ENCODE measurements at places on chromosomes 1 and 21.

DNA sequence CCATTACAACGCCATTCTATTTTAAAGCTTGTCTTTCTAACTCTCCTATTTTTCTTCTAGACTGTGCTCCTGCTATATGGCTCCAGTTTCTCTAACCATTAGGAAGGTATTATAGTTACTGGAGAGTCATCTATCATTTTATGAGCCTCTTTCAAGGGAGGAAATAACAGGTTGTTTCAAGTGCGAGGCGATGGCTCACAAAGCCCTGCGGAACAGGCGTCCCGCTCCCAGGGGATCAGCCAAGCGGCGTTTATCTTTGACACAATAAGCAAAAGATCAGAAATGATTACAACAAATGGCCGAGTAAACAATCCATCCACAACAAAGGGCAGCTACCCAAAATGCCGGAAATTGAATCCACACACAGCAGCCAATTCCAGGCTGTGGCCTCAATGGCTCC is 249.5 kb upstream of the POU3F1 start:
- DNase-seq, result no peak

DNA sequence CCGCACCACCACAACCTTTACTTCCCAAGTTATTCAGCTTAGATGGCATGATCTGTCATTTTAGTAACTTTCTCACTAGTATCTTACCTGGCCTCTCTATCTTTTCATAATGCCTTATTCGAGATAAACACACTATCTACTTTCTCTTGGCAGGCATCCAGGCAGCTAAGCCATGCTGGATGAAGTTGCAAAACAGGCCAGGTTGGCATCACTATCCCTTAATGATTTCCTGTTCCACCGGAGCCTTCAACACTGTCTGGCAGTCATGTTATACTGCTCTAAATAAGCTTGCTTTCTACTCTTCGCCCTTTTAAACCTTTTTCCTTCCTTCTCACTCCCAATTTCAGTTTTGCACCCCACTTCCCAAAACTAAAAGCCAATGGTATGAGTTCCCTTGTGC is 12.0 kb upstream of the KCNH1 start:
- DNase-seq, result no peak

DNA sequence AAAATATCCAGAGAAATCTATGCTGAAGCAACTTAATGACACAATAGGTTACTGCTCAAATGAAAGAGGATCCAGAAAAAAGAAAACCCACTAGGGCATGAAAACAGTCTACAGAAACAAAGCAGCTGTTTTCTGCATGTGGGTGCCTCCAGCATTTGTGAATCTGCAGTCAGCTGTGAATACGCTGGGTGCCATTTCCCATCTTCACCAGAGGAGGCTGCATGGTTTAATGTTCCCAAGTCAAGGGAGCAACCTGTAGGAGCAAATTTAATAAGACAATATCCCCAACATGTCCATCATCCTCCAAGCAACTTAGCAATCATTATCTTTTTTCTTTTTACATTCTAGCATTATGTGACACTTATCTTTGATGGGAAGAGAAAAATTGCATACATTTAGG is 396.6 kb downstream of the BRINP2 start:
- DNase-seq, result no peak

DNA sequence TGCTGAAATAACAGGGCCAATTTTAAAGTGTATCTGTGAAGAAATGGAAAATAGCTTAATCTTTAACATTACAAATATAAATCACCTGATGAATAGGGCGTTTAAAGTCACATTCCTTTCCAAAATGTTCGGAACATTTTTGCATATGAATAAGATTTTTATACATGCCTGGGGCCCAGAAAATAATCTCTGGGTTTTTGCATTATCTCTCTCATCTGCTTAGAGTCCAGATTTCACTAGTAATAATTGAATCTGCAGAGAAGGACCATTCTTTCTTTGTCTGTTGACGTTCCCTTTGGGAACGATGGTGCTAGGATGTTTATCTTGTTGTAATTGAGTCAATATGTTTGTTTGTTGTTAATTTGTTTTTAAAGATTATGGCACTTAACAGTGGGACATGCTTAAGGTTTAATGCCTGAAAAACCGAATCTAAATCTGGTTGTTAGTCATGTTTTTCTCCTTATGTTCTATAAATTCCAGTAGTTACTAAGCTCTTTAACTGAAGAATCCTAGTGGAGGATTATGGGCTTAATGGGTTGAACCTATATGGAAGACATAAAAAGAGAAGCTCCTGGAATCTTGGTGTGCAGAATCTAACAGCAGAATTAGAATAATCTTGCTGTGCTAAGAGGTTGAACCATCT is 140.6 kb downstream of the VPS13D start:
- no peak for DNase-seq

DNA sequence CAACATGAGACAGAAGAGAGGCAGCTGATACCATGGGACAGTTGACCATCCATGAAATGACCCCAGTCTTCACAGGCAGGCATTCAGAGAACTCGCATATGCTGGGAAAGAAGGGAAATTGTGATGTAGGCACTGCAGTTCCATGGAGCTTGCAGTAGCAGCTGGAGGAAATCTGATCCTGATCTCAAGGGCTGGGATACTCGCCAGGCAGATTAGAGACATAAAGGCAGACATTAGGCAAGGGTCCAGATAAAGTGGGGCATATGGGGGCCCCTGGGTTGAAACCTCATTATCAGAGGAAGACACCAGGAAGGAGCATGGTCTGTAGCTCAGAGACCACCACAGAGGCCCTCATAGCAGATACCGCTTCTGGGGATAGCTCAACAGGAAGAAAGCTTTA is 48.7 kb upstream of the TNR start:
- DNase-seq, result no peak

DNA sequence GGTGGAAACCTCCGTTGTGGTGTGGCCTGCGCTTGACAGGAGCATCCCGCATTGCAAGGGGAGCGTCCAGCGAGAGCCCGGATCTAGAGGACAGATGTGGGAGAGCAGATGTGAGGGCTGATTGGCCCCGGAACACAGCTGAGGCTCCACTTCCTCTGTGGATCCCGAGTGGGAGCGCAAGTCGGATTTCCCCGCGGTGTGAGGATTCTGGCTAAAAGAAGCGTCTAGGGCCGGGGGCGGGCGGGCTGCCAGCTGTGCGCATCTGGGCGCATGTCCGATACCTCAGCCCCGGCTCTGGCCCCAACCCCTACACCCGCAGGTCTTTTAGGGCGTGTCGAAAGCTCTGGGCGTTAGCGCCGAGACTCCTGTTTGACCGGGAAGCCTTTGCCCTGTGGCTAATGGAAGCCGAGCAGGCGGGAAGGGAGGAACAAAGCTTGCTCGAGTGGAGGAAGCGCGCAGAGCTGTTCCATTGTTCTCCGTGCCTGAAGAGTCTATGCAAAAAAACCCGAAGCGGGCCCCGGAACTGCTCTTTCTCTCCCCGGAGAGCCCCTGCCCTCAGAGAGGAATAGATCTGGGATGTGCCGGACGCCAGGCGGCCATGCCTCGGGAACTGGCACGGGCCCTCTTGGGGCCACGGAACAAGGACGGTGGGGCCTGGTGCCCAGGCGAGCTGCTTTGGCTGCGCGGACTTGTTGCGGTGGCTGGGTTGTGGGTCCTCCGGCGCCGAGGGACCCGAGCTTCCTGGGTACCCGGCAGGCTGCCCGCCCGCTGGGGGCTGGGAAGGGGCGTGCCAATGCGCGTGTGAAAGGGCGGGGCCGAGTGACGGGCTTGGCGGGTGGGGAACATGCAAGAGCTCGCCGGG is 111.1 kb downstream of the NAV1 start:
- no peak for DNase-seq

GRCh38 chr1:204455831-204456145 is 38.8 kb downstream of the PIK3C2B start:
- DNase-seq, result no peak

Data from stimulated activated CD4-positive, alpha-beta T cell treated with anti-CD3 and anti-CD28 coated beads, Interleukin-1b, Interleukin-23, amount 100 ng/mL, for 1 hour (primary cell).